ENCODE measurements at places on chromosomes 1 and 21.

- peak; percentile 87 for DNase-seq
These were observed 40.9 kb upstream of the TMEM52 start for GRCh38 chr1:1959840-1960479.

GRCh38 chr1:230970432-230970831 lies 8.2 kb downstream of the TTC13 start:
- no peak for DNase-seq

GRCh38 chr1:205598841-205599668 lies 32.8 kb downstream of the ELK4 start:
- DNase-seq, result no peak

GRCh38 chr1:114340892-114341291 lies 170.1 kb downstream of the TRIM33 start:
- no peak for DNase-seq

DNA sequence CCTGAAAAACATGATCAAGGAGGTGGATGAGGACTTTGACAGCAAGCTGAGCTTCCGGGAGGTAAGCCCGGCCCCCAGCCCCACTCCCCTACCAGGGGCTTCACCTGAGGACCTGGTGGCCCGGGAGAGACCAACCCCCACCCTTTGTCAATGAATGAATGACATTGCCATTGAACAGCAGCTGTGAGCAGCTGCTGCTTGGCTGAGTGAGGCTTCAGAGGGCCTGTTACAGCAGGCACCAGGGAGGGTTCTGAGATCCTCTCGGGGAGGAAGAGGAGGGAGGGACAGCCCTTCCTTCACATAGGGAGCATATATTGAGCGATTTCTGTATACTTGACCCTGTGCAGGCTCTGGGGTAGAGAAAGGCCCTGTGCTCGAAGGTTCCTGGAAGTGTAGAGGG lies 12.3 kb upstream of the CTRC start:
- no peak for DNase-seq

GRCh38 chr1:40664791-40665190 lies 691 bp downstream of the RIMS3 start:
- DNase-seq, result no peak

Measured in Peyer's patch (tissue), 4 donors.